Type B pancreatic cell (in vitro differentiated cells): ENCODE measurements at places on chromosomes 4 and X. TPM values are rescaled to one million over a fixed set of nuclear protein-coding genes. Genes with fewer than 3 reads are reported as not detected.

The BEX1 gene
- total RNA-seq: 61.9 and 67.8 TPM in 2 replicates

The HTT-AS gene
- not detected in 2 replicates for total RNA-seq

The ERCC6L gene
- total RNA-seq: 2.4 and 7.8 TPM in 2 replicates

The SMIM10L2A gene
- 2.6 and 4.8 TPM in 2 replicates for total RNA-seq

The BEND4 gene
- total RNA-seq: 0.14 and 0.31 TPM in 2 replicates

The DCAF4L1 gene
- 0.12 and 0.17 TPM in 2 replicates for total RNA-seq

The RS1 gene
- 0.14 TPM in 1 of 2 replicates, not detected in the other for total RNA-seq

The CCDC120 gene
- 25.3 and 48.6 TPM in 2 replicates for total RNA-seq

DNA sequence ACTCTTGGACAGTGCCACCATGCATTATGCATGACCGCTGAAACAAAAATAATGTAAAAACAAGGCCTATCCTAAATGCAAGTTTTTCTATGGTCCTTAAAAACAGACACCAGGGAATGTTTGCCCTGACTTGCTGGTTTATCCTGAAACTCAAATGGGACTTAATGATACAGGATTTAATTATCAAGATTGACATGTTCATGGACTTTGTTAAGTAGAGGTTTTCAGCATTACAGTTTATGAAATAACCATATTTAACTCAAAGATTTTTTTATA lies 1.3 kb downstream of the NFKB1 start:
- H3K4me3 ChIP-seq: peak overlapping the region; percentile 90
- DNase-seq: no peak
- H3K36me3 ChIP-seq: no peaks in the 10 kb centered on the region
- H3K27me3 ChIP-seq: no peaks in the 10 kb centered on the region
- peaks cover 20% of the 10 kb centered on the region for H3K4me1 ChIP-seq

- peak overlapping the region; percentile 93 for H3K27ac ChIP-seq
- peak overlapping the region; percentile 96 for H3K4me3 ChIP-seq
- H3K27me3 ChIP-seq: no peaks in the 10 kb centered on the region
- peaks cover 43% of the 10 kb centered on the region for H3K4me1 ChIP-seq
These were observed 429 bp downstream of the NOCT start for GRCh38 chr4:139015948-139016471.

DNA sequence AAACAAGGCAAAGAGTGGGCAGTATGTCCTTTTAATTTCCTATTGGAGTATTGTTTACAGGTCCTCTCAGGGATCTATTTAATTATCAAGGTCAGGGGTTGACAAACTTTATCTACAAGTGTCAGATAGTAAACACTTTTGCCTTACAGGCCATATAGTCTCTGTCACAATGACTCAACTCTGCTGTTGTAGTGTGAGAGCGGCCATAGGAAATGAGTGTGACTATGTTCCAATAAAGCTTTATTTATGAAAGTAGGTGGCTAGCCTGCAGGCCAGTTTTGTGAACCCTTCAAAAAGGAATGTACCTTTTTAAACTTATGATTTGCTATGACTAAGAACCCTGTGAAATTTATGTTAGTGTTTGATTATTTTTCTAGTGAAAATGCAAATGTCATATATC lies 156.1 kb downstream of the GPAT3 start:
- H3K27me3 ChIP-seq: no peaks in the 10 kb centered on the region
- H3K4me1 ChIP-seq: no peaks in the 10 kb centered on the region
- no peak for DNase-seq
- H3K27ac ChIP-seq: no peak overlapping the region
- no peaks in the 10 kb centered on the region for H3K36me3 ChIP-seq
- H3K4me3 ChIP-seq: no peak overlapping the region

DNA sequence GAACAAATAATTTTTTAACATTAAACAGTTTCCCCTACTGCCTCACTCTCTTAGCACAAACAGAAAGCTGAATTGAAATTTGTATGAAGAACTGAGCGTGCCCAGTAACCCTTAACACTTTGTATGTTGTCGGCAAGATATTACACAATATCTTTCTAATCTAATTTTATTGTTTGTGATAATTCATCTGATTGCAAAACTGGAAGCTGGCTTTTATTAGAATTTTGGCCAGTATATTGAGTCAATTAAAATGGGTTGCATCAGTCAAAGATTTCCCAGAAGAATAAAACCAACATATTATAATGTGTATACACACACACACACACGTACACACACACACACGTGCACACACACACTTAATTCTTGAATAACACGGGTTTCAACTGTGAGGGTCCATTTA lies 2332.1 kb downstream of the PCDH7 start:
- H3K27me3 ChIP-seq: no peaks in the 10 kb centered on the region
- no peaks in the 10 kb centered on the region for H3K36me3 ChIP-seq
- DNase-seq: no peak
- no peak overlapping the region for H3K4me3 ChIP-seq

GRCh38 chr4:66034262-66034661 lies 364.0 kb upstream of the EPHA5 start:
- H3K27me3 ChIP-seq: no peaks in the 10 kb centered on the region
- no peaks in the 10 kb centered on the region for H3K4me1 ChIP-seq
- no peaks in the 10 kb centered on the region for H3K36me3 ChIP-seq

- no peaks in the 10 kb centered on the region for H3K27me3 ChIP-seq
- H3K4me1 ChIP-seq: no peaks in the 10 kb centered on the region
- no peaks in the 10 kb centered on the region for H3K36me3 ChIP-seq
These were observed 62.8 kb downstream of the PPP1R2C start for GRCh38 chrX:42714981-42715700.

DNA sequence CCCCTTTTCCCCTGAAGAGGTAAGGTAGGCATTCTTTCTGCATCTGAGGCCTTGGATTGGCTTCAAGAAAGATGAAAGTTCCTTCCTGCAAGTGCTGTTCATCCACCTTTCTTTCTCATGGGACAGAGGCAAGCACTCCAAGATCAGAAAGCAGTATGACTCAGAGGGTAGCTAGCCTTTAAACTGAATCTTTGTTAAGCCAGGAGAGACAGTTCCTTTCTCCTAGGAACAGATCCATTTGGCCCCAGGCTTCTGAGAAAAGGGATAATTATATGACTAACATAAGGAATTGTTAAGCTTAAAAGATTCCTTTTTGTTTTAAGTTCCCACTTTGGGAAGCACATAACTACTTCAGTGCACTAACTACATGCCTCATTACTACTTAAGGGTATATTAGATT lies 192.0 kb downstream of the PPP3CA start:
- H3K36me3 ChIP-seq: peaks cover 4% of the 10 kb centered on the region
- no peak overlapping the region for H3K4me3 ChIP-seq
- peaks cover 16% of the 10 kb centered on the region for H3K4me1 ChIP-seq
- no peaks in the 10 kb centered on the region for H3K27me3 ChIP-seq
- no peak for DNase-seq

GRCh38 chrX:22538580-22538979 lies 265.9 kb downstream of the CBLL2 start:
- no peaks in the 10 kb centered on the region for H3K4me1 ChIP-seq
- no peak for DNase-seq
- H3K27ac ChIP-seq: no peak overlapping the region
- H3K36me3 ChIP-seq: no peaks in the 10 kb centered on the region
- H3K27me3 ChIP-seq: peaks cover 7% of the 10 kb centered on the region

DNA sequence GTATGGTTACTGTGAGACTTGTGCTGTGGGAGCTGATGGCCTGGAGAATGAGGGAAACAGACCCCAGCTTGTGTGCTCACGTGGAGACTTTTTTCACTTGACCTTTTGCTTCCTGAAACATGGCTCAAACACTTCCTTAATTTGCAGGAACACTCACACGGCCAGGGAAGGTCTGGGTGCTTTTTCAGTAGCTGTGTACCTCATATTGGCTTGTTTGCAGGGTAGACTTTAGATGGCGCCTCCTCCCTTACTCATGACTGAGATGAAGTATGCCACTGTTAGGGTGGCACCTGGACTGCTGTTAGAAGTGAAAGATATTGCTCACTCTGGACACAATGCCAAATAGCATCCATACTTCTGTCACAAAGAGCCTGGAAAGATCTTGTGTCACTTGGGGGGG lies 75.7 kb upstream of the WDR1 start:
- peaks cover 8% of the 10 kb centered on the region for H3K27me3 ChIP-seq
- H3K4me1 ChIP-seq: no peaks in the 10 kb centered on the region
- DNase-seq: no peak
- no peak overlapping the region for H3K27ac ChIP-seq
- no peaks in the 10 kb centered on the region for H3K36me3 ChIP-seq

- no peaks in the 10 kb centered on the region for H3K4me1 ChIP-seq
- peaks cover 21% of the 10 kb centered on the region for H3K36me3 ChIP-seq
- H3K27me3 ChIP-seq: no peaks in the 10 kb centered on the region
- H3K4me3 ChIP-seq: no peak overlapping the region
These were observed 27.3 kb downstream of the OFD1 start for GRCh38 chrX:13761606-13762414.

DNA sequence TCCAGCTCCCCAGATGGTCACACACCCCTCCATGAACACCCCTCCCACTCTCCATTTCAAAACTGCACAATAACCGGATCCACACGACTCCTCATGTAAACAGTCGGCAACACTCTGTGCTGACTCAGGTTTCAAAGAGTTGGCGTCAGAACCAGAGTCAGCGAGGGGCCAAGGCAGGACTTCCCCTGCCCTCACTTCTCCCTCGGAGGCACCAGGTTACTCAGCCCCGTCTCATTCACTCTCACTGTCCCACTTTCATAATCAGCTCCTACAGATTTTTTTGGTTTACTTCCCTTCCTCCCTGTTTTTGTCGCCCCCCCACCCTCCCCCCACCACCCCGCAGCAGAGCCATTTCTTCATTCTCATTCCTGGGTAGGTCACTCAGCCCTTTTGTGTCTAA lies 2.7 kb upstream of the TIMP1 start:
- DNase-seq: no peak
- no peak overlapping the region for H3K4me3 ChIP-seq
- H3K27me3 ChIP-seq: peaks cover 4% of the 10 kb centered on the region
- H3K4me1 ChIP-seq: peaks cover 11% of the 10 kb centered on the region
- peaks cover 9% of the 10 kb centered on the region for H3K36me3 ChIP-seq
